RWPE2 (cell line): ENCODE measurements at places on chromosomes 6 and 20.

DNA sequence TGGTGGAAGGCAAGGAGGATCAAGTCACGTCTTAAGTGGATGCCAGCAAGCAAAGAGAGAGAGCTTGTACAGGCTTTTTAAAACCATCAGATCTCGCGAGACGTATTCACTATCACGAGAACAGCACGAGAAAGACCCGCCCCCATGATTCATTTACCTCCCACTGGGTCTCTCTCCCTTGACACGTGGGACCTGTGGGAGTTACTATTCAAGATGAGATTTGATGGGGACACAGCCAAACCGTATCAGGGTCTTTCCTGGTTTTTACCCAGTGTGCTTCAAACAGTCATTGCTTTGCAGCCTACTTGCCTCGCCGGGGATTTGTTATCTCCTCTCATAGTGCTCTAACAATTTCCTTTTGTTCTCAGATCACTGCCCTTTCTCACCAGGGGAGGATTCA, 108.2 kb downstream of the UST start:
- no peak for DNase-seq

DNA sequence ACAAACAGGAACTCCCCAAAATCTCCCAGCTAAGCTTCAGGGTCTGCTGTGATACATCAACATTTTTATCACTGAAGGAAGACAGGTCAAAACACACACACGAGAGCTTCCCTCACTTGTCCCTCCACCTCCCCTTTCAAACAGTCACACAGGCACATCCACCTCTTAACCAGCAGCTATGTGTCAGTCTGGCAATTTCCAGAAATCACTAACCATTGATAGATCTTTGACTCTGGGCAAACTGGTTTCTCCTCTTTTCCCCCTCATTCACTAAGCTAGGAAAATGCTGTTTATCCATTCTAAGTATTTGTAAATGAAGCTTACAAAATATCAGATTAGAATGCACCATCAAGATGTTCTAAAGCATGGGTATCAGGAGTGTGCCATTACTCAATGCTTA, 87.8 kb downstream of the DCDC2 start:
- DNase-seq, result no peak

GRCh38 chr20:58699623-58700107, 7.1 kb downstream of the NPEPL1 start:
- peak; percentile 77 for DNase-seq

DNA sequence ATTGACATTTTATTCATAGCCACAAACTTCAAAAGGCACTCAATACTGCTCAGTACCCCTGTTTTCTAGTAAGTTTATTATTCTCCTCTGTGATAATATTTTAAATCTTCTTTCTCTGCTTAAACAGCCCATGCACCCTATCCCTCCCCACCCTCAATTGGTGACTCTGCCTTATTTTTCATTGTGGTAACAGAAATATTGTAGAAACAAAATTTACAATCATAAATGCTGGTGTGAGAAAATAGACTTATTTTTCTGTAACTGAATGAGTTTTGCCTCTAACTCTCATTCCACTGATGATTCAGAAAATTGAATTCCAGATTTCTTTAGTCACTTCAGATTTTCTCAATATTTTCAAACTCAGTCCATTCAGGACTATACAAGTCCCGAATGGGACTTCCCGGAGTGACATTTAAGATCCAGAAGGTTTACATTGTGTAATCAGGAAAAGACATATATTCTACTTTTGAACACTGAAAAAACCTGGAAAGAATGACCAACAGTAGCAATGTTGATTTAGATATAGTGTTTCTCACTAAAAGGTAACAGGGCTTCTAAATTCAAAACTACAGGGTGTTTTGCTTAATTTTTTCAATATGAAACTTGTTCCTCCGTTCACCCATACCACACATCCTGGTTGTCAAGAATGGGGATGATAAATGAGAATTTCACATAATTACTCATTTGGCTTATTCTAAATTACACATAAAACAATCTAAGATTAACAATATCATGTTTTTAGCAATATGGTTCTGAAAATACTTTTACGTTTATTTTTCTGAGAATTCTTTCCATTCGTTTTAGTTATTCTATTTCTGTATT, 34.8 kb upstream of the UST start:
- no peak for DNase-seq

DNA sequence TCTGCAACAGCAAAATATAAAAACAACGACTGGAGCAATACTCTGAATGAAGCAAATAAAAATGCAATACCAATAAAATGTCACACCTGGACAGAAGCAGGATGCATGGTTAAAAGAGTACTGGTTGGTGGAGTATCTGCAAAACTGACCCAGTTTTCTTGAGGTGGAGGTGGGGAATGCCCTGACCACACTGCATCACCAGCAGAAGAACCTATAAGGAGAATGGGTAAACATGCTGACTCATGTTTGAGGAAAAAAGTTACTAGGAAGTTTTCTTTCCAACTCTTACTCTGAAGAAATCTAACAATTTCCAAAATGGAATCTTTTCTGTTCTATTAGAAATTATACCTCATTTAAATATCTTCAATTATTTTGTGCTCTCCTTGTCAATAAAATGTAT, 43.6 kb downstream of the REPS1 start:
- DNase-seq, result no peak

DNA sequence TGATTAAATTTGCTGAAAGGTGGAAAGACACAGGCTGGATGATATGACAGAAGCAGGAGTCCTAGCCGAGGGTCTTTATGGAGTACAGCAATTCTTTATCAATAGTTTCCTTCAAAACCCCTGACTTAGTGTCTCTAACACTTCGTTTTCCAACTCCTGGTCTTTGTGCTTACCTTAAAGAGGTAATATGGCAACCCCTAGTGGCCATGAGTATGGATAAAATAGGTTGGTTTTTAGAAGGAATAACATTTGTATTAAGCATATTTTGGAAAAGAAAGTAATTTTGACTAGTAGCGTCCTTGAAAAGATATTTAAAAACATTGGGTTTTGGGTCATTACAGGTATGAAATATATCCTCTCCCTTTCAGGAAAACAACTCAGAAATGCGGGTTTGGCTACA, 51.9 kb downstream of the VGLL2 start:
- no peak for DNase-seq

DNA sequence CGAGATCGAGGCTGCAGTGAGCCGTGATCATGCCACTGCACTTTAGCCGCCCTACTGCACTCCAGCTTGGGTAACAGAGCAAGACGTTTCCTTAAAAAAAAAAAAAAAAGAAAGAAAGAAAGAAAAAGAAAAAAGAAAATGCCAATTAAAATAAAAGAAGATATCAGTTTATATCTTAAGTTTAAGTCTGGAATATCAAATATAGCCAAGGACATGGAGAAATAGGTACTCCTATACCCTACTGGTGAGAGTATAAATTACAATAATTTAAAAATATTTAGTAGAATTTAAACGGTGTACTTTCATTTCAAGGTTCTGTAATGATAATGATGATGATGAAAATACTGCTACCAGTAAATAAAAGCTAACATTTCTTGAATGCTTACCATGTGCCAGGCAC, 3.8 kb upstream of the TRIM31 start:
- no peak for DNase-seq

GRCh38 chr6:130575971-130576370, 210.2 kb downstream of the TMEM200A start:
- no peak for DNase-seq

- no peak for DNase-seq
These were observed 158.2 kb downstream of the ZMYND8 start for GRCh38 chr20:47198254-47198671.

- DNase-seq, result no peak
These were observed 123.9 kb upstream of the GJE1 start for GRCh38 chr6:142008781-142009180.

- no peak for DNase-seq
These were observed 51.7 kb downstream of the MOCS1 start for GRCh38 chr6:39882531-39882899.

DNA sequence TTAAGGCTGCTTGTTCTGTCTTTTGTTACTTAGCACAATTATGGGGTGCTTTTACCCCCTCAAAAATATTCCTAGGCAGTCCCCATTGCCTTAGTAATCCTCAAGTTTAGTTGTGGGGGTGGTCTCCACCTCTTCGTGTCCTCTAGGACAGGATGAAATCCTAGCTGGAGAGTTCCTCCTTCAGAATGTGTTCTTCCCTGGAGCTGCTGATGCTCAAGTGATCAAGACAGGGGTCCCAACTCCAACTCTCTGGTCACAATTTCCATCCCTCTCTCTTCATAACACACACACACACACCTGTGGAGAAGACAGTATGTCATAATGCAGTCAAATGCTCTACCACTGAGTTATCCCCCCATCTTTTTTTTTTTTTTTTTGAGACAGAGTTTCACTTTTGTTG, 280.7 kb downstream of the UST start:
- DNase-seq, result no peak

DNA sequence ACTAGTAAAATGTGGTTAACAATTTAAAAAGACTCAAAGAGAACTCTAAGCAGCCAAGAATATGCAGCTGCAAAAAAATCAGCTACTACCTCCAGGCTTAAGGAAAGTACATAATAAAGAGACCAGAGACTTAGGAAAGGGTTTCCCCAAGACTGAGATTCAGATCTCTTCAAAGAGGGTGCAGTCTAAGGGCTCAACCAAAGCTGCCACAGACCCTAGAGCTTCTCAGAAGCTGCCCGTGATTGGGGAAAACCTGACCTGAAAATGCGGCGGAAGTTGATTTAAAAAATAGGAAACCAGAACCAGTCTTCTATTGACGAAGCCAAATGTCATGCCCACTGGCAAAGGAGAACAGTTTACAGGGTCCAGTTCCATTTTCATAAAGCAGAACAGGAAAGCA, 516.8 kb upstream of the MARCKS start:
- DNase-seq, result no peak

DNA sequence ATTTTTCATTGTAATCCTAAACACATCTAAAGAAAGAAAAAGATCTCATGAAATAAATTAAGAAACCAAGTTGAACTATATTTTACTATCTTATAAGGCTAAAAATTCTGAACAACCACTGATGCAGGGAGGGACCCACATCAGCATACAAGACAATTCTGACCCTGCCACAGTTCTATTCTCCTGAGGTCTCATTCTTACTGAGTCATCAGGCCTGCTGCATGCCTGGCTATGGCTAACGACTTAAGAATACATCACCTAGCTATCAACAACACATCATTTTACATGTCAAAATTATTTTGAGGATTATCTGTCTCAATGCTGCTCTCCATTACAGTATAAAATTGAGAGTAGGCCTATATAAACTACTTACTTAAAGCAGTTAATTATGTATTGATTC, 52.9 kb downstream of the FBXL4 start:
- DNase-seq, result no peak

- no peak for DNase-seq
These were observed 499.9 kb downstream of the TFAP2A start for GRCh38 chr6:9914951-9915350.

GRCh38 chr6:170068496-170068895, 222.4 kb downstream of the DLL1 start:
- DNase-seq, result peak; percentile 29

DNA sequence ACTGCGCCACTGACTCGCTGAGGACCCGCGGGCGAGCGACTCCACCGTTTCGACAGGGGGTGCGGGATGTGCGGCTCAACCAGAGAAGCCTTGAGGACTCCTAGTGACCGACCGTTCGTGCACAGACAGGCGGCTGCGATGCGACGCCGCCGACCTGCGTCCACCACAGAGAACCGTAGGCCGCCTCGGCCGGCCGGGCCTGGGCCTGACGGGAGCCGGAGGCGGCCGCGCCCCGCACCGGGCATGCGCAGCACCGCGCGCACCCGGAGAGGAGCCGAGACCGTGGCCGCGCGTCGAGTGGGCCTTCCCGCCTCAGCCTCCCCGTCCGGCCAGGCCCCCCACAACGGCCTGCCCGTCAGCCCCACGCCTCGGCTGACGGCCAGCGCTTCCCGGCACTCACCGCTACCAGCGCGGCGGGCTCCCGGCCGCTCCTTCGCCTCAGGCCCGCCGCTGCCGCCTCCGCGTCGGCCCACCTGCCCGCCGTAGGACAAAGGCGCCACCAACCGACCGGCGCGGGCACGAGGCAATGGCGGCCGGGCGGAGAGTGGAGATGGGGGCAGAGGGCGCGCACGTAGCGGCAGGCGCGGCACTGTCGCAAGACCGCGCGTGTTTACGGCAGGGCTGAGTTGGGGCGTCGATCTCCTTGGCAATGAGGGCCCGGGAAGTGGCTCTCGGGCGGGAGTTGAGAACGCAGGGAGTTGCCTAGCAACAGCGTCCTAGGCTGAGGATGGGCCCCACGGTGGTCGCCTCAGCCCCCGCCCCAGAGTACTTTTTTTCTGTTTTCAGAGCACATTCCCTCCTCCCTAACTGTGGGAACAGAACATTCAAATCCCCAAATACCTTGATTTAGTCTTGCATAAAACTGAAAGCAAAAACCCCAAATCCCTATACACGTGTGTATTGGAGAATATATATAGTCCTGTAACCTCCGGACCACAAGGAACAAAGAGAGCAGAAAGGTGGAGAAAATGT, at the start of gene NCOA5:
Gene NCOA5 (minus strand): TSS at position 546 of the 972 bp plus-strand sequence. CDS start 10,538 bp downstream, outside the sequence.
- peak; percentile 100 for DNase-seq

DNA sequence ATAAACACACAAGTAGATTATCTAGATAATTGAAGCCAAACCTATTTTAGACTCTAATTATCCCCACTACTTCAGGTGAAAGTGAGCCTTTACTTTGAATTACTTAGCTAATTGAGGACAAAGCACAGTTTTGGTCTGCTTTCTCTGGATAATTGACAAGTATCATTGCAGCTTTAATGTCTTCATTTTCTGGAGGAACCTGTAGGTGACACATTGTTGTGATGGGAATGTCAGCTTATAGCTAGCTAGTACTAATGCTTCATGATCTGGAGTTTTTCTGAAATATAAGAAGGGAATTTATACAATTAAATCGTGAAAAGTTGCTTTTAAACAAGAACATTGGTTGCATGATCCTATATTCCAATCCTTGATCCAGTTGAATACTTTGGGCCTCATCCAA, 319.3 kb upstream of the CITED2 start:
- DNase-seq, result no peak

DNA sequence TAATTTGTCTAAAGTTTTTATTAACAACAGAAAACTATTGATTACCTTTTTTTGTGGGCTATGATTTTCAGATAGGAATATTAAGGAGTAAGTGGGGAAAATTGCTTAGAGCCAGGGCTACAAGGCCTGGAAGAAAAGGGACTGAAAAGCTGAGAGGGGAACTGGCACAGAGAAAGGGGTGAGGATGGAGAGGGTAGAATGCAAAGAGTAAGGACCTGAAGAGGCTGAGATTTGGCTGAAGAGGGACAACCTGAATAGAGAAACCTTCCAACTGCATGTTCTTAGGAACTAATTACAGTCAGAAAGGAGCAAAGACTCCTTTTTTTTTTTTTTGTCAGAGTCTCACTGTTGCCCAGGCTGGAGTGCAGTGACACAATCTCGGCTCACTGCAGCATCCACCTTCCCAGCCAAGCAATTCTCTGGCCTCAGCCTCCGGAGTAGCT, 16.7 kb downstream of the BTN2A1 start:
- DNase-seq, result no peak
